Activated naive CD8-positive, alpha-beta T cell treated with anti-CD3 and anti-CD28 coated beads for 36 hours (primary cell): ENCODE measurements at places on chromosomes 7 and 10.

- DNase-seq: no peak
Measured at GRCh38 chr10:21599582-21599981, 65.5 kb downstream of the MLLT10 start.

GRCh38 chr7:108102671-108103312, 27.4 kb downstream of the LAMB4 start:
- no peak for DNase-seq

GRCh38 chr10:44995581-44995913, 5.2 kb upstream of the ZNF22 start:
- DNase-seq: no peak

DNA sequence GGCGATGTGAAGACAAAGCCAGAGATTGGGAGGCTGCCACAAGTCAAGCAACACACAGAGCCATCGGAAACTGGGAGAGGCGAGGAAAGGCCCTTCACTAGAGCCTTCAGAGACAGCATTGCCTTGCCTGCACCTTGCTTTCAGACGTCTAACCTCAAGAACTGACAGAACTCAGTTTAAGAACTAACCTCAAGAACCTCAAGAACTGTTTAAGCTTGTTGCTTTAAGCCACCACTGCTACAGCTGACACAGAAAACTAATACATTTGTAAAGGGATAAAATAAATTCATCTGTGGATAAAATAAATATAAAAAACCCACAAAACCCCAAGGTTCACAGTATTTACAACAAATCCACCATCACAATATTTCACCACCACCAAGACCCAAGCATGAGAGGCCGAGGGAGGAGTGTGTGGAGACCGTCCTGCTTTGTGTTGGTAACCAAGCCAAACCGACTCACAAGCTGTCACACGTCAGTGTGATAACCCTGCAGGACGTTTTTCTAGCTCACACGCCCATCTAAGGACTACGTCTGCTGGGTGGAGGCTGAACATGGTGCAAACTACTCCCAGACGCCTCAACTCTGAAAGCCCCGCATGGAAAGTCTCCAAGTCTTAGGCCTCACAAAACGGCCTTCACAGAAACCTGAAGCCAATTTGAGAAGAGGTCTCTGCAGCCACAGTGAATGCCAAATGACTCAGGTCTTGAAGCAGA, 116.8 kb downstream of the ABLIM1 start:
- peak; percentile 78 for DNase-seq

GRCh38 chr10:38038107-38038931, 27.8 kb downstream of the ZNF33A start:
- DNase-seq: no peak

DNA sequence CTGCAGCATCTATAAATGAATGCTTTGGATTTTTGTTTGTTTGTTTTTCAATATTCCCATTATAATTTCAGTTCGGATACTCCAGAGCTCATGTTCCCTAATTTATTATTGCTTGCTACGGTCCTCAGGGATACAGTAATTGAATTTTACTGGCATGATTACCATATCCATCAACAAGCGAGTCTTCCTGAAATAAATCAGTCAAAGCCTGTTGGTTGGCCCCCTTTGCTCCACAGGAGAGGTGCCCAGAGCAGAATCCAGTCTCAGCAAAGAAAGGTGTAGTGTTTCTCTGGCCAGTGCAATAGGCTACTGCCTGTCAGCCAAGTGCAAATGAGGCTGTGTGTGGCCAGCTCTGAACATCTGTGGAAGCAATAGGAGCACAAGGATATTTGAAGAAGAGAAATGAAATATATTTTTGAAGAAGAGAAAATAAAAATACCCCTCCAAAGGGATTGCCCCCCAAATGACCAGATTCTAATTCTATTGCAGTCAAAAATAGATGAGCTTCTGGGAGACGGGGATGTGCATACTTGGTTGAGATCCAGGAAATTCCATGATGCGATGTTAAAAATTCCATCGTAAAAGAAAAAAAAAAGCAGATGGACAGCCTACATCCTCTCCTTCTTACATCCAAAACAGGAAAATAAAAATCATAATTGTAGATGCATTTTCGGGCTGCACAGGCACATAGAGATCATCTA, 18.1 kb downstream of the TRIL start:
- no peak for DNase-seq

DNA sequence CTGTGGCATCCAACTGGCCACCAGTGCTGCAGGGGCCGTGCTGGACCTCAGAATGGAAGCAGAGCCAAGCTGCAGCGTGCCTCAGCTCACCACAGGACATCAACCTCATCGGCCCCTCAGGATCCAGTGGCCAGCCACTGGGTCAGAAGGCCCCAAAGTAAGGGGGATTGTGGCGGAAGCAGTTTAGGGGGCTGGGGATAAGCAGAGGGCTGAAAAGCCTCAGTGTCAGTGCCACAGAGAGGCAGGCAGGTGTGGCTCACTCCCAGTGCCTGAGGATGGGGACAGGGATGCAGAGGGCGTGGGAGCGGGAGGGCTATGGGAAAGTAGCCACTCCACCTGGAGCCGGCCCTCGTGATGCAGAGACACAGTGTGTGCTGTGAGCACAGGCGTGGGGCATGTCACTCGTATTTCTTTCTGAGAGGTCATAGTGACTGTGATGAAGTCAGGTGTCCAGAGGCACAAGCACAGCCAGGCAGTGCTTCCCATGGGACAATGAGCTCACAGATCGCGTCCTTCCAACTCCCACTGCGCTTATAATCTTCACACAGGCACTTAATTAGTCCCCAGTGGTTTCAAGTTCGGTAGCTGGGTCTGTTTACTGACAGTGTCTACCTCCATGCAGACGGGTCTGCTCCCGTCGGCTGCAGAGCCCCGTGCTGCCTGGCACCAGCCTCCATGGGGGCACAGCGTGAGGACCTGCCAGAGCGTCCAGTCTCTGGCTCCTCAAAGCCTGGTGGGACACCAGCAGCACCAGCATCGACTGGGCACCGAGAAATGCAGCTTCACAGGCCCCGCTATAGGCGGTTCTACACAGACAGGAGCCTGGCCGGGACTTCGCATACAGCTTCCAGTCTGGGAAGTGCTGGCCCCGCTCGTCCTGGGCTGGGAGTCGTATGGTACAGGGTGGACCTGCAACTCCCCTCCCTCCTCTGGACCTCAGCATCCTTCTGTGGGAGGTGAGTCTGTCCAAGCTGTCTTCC, 42.9 kb upstream of the CNPY1 start:
- no peak for DNase-seq

DNA sequence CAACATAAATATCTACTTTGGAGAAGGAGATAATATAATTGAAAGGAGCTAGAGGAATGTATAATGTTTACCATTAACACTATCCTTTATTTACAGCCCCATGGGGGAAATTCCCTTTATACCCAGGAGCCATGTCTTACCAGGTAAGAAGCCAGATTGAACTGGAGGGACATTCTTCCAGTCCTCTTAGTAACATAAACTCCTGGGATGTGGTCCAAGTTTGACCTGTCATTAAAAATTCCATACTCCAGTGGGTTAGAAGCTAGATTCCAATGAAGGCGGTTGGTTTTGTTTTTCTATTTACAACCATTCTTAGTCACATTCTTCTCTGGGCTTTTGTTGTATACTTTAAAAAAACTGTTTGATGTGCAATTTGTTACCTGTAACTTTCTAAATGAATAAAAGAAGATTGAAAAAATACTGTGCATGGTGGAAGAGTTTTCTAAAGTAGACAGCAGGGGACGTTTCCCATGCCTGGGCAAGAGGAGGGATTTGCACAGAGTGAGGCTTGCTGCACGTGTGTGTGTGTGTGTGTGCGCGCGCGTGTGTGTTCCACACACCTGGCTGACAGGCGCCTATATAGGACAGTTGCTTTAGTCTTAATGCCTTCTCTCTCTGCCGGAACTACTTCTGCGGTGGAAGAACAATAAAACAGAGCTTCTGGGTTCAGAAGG, 2.0 kb downstream of the PLCE1 start:
- DNase-seq: no peak

DNA sequence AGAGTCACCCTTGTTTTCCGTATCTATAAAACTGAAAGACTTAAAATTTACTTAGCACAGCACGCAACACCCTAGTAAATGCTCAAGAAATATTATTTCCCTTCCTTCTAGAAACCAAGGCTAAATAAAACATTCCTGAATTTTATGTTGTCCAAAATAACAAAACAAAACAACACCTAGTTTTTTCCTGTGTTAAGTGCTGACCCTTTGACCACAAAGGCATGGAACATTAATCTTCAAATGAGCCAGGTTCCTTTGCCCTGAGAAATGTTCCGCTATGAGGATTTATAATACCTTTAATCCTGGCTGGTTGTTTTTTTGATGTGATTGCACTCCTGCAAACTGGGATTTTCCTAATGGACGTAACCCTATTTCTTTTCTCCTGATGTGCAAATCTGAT, 29.0 kb upstream of the DGKI start:
- no peak for DNase-seq

DNA sequence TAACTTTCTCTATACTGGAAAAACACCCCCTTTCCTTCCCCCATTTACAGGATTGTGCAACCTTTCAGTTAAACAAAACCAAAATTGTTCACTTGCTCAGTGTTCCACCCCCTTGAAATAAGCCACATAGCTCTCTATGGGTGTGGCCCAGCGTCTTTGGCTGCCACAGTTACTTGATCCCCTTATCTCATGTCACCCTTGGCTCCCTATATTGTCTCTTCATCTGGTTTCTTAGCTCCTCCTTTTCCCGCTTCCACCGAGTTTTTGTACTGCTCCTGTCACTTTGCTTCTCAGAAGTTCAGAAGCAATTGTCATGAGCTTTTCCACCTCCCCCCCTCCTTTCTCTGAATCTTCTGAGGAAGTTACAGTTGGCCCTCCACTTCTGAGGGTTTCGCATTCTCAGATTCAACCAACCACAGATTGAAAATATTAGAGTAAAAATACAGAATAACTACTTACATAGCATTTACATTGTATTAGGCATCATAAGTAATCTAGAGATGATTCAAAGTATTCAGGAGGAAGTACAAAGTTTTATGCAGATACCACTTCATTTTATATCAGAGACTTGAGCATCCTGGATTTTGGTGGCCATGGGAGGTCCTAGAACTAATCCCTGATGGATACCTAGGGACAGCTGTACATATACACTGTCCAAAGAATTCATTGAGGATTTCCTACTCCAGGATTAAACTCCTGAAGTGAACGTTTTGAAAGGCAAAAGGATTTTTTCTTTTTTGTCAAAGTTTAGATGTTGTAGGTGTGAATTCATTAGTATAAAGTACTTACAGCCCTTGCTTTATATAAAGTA, 60.4 kb downstream of the ADD3 start:
- DNase-seq: peak; percentile 45

- DNase-seq: no peak
Measured at GRCh38 chr10:28686835-28687682, 9.7 kb downstream of the BAMBI start.

GRCh38 chr7:141225916-141226618, 152.2 kb downstream of the TMEM178B start:
- DNase-seq: no peak

DNA sequence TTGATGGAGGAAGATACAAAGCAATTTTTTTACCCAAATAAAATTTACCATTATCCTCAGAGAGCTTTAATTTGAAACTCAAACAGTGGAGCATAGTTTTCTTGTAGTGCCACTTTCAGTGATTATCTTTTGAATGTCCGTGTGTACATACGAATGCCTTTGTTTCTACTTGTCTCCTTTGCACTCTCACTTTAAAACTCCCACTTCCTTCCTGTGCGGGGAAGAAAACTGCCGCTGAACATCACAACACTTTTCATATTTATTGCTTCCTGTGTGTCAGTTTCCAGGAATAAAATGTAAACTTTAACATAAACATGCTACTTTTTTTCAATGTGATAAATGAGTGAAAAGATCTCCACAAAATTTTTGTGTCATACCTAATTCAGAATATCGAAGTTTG, 102.4 kb downstream of the SEMA3A start:
- peak; percentile 4 for DNase-seq

DNA sequence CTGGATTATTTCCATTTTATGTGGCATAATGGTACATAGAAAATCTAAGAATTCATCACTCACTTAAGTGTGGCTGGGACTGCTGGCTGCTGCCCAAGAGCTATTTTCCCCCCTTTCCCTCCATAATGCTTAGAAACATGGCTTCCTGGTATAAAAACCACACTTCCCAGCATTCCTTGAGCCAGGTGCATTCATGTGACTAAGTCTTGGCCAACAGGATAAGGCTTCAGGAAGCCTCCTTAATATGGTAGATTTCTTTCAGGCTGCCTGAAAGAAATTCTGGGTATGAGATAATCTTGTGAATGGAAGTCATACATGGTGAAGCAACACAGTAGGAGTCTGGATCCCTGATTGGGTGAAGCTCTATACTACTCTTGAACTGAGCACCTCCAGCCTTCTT, 178.0 kb downstream of the JAZF1 start:
- DNase-seq: no peak

- no peak for DNase-seq
Measured at GRCh38 chr10:73809061-73809818, 2.2 kb downstream of the NDST2 start.

DNA sequence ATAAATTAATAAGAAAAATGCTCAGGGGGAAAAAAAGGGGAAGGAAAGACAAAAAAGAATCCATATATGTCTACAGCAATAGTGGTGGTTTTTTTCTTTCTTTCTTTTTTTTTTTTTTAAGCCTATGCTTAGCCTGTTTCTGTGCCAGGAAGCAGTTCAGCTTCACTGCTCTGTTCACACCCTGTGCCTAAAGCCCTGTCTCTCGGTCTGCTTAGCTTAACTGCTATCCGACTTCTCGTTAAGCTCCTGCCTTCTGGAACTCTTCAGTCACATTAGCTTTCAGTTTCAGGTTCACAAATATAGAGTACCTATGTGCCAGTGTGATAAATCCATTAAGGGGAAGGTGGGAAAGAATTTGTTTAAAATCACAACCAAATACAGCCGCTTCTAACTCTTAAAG, 26.5 kb upstream of the NRG3 start:
- no peak for DNase-seq

- no peak for DNase-seq
Measured at GRCh38 chr10:66928776-66929175, 2.9 kb downstream of the LRRTM3 start.

GRCh38 chr10:11796474-11796873, 26.7 kb upstream of the PROSER2 start:
- DNase-seq: no peak

DNA sequence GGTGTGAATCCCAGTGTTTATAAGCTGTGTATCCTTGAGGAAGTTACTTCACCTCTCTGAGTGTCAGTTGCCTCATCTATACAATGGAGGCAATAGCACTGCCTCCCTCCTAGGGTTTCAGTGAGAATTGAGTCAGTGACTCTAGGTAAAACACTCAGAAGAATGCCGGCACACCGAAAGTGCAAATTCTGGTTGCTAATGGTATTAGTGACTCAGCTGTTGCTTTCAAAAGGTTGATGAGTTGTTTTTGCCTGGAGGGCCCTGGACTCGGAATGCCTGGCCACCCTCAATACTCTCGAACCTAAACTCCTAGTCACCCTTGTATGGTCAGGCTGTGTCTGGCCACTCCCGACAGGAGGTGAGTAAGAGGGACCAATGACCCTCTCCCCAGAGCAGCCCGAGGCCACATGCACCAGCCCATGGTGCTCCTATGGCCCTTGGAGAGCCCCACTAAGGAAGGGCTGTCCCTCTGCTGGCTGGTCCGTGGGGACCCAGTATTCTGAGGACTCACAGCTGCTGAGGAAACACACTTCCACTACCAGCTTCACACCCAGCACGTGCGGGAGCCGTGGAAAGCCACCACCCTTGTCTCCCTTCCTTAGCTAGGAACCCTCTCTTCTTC, 60.2 kb downstream of the CALML3 start:
- no peak for DNase-seq

GRCh38 chr7:154842591-154842990, 160.3 kb downstream of the PAXIP1 start:
- no peak for DNase-seq
